ENCODE measurements at places on chromosomes 5 and 9.
A peak's percentile ranks its signal among the peaks of the same experiment; 100 is the strongest.

DNA sequence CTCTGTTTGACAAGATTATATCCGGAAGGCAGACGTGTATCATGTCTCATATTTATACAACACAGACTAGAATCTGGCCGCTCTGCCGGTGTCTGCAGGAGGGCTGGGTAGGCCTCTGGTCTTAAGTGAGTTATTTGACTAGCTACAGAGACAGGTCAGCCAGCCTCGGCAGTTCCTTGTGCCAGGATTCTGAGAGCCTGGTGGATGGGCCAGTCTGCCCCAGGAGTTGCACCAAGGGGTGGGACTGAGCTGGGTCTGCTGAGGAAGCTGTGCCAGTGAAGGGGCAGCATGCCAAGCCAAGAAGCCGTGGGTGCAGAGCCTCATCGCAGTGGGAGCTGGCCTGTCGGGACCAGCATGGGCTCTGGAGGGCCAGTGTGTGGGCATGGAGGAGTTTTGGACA, 7.1 kb downstream of the SNX18 start:
- DNase-seq, result no peak

- DNase-seq, result no peak
These were observed 101.8 kb downstream of the PCSK1 start for GRCh38 chr5:96331210-96331609.

DNA sequence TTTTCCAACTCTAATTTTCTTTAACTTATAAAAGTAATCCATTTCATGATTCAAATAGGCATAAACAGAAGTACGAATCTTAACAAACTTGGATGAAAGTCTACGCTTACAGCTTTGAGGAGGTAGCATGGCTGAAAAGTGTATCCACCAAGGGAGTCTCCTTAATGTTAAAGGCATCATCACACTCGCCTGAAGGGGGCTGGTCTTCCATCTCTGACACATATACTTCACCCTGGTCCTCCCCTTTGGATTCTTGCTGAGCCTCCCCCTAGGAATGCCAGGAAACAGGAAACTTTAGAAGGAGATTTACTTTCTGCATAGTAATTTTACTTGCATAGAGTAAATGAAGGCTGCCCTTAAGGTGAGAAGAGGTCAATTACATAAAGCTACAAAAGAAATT, 10.3 kb upstream of the NME5 start:
- no peak for DNase-seq

GRCh38 chr9:132461281-132461896, 51.4 kb downstream of the CFAP77 start:
- DNase-seq, result no peak

- no peak for DNase-seq
These were observed 22.7 kb downstream of the WNK2 start for GRCh38 chr9:93206576-93207155.

DNA sequence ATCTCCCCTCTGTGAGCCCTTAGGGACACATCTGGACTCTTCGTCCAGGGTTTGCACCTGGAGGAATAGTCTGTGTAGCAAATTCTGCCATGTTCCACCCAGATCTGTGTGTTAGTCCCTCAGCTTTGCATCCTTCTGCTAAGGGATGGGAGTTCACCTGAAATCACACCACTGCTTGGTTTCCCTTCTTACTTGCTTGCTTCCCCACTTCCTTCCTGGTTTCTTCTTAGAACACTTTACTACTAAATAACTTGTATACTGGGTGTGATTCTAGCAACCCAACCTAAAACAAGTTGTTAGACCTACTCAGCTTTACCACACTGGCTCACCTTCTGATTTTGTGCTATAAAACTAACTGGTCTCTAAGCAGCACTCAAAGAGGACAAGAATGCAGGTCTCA, 202.6 kb upstream of the MAP3K1 start:
- DNase-seq, result no peak

DNA sequence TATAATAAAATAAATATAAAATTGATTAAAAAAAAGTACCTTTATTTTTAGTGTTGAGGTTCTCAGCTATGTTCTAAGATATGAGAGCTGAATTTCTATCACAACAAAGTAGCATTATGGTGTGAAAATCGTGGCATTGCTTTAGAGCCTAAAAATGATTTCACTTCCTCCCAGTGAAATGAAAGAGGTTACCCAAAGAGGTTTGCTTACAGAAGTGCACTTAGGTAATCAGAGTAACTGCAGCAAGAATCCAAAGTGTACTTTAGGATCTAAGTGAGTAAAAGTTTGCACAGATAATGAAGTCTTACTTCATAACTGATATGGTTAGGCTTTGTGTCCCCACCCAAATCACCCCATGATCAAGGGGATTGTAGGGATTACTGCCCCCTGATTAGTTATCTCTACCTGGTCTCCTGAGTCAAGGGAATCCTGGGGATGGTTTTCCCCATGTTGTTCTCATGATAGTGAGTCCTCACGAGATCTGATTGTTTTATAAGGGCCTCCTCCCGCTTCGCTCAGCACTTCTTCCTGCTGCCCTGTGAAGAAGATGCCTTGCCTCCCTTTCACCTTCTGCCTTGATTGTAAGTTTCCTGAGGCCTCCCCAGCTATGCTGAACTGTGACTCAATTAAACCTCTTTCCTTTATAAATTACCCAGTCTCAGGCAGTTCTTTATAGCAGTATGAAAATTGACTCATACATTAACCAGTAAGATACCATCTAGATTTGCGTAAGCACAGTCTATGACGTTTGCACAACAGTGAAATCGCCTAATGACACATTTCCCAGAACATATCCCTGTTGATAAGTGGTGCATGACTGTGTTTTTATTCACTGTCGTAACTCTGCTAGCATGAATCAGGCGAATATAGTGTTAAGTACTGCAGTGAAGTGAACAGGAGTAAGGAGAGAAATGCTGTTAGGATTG, 40.3 kb upstream of the LRRC70 start:
- no peak for DNase-seq

DNA sequence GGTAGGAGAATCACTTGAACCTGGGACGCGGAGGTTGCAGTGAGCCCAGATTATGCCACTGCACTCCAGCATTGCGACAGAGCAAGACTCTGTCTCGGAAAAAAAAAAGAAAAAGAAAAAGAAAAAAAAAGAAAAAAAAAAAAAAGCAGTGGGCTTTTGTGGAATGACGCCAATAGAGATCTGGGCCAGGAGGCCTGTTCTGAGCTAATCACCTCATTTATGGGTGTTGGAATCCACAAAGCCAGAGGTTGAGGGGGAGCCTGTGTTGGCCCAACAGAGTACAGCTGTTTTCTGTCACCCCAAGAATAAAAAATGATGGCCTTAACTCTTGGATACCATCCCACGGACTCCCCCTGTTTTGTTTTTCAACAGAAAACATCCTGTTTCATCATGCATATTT, 18.5 kb downstream of the OSTF1 start:
- DNase-seq, result no peak

DNA sequence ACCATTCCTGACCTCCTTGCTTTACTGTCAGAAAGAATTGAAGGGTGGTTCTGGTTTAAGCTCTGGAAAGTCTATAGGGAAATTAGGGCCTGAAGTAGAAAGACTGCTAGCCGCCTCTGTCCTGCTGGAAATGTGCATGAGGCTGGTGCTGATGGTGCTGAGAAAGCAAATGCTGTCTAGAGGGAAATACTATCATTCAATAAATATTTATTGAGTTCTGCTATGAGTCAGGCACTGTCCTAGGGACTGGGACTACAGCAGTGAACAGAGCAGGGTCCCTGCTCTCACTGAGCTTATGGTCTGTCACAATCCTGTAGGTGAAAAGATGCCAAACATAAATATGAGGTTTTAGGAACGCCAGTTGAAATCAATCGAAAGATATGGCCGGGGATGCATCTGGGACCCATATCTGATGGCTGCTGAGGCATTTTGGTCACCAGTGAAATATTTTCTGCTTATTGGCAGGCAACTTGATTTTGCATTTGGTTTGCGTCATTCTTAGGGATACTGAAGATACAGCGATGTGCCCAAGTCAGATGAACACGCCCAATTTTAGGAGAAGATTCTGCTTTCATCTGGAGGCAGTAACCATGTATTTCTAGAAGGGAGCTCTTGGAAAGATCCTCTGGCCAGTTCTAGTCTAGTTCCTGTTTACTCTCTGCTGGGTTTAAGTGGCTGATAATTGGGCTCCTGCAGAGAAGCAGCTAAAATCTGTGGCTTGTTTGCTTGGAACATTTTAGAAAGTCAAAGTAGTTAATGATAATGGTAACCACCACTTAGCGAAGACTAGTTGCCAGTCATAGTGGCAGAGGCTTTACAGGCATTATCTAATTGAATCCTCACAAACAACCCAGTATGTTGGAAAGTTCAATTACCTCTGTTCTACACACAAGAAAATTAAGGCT, 73.3 kb downstream of the INSYN2B start:
- DNase-seq, result no peak

GRCh38 chr5:669111-669841, 23.9 kb downstream of the TPPP start:
- DNase-seq, result peak; percentile 49

DNA sequence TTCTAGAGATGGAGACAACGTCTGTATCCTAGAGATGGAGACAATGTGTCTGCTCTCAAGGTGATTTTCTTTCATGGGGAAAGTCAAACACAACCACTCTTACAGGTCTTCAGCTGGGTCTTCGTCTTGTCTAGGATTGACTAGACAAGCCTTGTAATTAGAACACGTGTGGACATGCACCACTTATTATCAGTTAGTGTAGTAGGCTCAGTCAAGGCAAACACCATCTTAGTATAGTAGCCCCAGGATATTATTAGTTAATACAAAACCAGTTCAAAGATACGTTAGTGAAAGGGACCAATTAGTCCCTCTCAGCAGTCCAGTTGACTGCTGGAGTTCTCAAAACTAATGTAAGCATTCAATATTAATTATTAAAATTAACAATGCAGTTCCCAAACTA, 15.1 kb upstream of the CCL28 start:
- no peak for DNase-seq

- no peak for DNase-seq
These were observed 32.8 kb downstream of the SECISBP2 start for GRCh38 chr9:89350988-89351557.

DNA sequence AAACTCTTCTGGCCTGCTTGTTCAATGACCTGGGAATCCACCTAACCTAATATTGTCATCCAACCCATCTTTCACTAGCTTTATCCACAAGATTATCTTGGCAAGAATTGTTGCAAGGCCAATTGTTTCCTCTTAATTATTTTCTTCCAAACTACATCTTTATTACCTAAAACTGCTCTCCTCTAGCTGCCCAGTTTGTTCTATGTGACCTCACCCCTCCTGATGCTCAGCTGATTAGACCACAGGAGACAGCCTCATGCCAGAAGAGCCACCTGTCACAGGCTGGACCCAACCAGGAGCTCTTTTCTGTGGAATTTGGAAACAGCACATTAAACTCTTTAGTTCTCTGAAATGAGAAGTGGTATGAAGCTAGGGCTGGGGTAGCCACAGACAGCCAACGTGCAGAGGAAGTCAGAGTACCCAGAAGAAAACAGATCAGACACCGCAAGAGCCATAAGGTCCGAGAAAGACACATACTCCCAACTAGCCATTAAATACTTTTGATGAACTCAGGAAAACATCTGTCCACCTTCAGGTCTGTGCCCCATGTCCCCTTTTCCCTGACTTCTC, 12.0 kb downstream of the SAXO1 start:
- no peak for DNase-seq

- DNase-seq, result no peak
These were observed 188.9 kb downstream of the KDM4C start for GRCh38 chr9:6946583-6947166.

- DNase-seq, result no peak
These were observed 109.1 kb upstream of the PCA3 start for GRCh38 chr9:76655121-76655541.

DNA sequence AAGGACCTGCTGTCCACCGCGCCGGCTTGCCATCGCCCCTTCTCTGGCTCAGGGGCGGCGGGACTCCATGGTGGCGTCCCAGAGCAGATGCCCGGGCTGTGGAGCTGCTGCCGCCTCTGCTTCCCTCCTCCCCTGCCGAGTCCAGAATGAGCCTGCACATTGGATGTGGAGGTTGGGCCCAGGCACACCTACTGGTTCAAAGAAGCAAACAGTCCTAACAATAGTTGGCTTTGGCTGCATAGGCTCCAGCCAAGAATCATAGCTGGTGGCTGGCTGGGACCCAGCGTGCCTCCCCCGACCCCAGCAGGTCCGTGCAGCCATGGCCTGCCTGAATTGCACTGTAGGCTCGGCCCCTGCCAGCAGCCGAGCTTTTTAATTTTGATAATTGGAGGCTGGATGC, 25.8 kb downstream of the ADAMTSL2 start:
- no peak for DNase-seq

- DNase-seq, result no peak
These were observed 20.4 kb upstream of the PALM2AKAP2 start for GRCh38 chr9:109759589-109759988.

GRCh38 chr5:142479854-142480519, 155.2 kb upstream of the SPRY4 start:
- DNase-seq, result no peak

- no peak for DNase-seq
These were observed 251.7 kb downstream of the PSAT1 start for GRCh38 chr9:78548670-78549069.

DNA sequence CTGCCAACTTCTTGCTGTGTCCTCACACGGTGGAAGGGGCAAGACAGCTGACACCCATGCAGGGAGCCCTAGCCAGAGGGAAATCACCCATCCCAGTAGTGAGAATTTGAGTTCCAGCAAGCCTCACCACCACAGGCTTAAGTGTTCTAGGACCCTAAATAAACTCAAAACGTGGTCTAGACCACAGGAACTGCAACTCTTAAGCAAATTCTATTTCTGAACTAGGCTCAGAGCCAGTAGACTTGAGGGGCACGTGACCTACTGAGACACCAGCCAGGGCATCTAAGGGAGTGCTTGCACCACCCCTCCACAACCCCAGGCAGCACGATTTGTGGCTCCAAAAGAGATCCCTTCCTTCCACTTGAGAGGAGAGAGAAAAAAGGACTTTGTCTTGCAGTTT, 96.0 kb upstream of the PHF24 start:
- no peak for DNase-seq

GRCh38 chr9:36346569-36346968, 53.5 kb downstream of the RNF38 start:
- no peak for DNase-seq

- DNase-seq, result no peak
These were observed 337.6 kb downstream of the FGF10 start for GRCh38 chr5:44051591-44051990.

- no peak for DNase-seq
These were observed 240.2 kb downstream of the MAN2A1 start for GRCh38 chr5:109929911-109930310.

GRCh38 chr5:34740389-34740806, 84.3 kb downstream of the RAI14 start:
- DNase-seq, result no peak

- peak; percentile 46 for DNase-seq
These were observed 102.8 kb upstream of the DAP start for GRCh38 chr5:10863763-10864383.

GRCh38 chr9:70125621-70126263, 82.1 kb downstream of the MAMDC2 start:
- DNase-seq, result no peak

DNA sequence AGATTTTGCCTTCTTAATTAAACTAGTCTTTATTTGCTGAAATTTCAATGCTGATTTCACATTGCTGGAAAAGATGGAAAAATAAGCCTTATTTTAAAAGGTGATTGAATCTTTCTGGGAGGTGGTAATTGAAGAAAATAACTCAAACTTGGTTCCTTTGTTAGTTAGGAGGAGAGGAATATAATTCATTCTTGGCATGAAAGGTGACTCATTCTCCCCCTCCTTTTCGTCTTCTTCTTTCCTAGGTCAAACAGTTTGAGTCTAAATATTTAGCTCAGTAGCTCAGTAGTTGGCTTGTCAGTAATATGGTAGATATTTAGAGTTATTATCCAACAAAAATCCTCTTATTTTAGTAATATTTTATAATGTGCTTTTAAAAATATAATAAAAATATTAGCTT, 353.9 kb upstream of the MEF2C start:
- DNase-seq, result no peak

- DNase-seq, result no peak
These were observed 3.4 kb downstream of the MEIKIN start for GRCh38 chr5:131942016-131942415.

All from stimulated activated CD8-positive, alpha-beta memory T cell treated with anti-CD3 and anti-CD28 coated beads, Interleukin-2, amount 100 ng/mL, for 48 hours (primary cell).